ENCODE measurements at places on chromosomes 4 and X.

GRCh38 chr4:17323554-17324385 is 188.1 kb downstream of the QDPR start:
- DNase-seq = no peak

DNA sequence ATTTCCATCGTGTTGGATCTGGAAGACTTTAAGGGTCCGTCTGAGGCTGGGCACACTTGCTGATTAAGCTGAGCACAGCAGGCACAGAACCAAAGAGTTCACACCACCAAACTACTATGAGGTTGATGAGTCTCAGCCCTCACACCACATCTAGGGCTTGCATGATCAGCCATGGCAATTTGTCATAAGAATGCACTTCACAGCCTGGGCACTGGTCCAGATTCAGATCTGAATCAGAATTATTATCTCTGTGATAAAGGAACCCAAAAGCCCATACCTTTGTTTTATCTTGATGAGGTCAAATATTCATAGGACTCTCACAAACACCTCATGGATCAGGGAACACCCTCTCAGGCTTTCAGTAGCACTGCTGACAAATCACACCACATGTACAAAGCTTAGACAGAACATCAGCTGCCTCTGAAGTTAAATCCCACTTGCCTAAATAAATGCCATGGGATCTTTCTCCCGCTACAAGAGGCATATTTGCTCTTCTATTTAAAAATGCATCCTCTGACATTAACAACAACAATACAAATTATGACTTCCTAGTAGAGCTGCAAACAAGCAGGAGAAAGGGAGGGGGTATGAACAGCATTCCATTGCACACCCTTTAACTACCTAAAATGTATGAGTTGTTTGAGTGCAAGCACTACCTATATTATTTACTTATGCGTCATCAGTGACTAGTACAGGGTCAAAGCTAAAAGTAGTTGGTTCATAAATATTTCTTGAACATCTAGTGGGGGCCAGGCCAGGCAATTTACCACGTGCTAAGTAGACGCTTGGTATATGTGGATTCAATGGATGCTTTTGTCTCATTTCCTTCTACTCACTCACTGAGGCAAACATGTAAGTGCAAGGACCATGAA is 186.3 kb upstream of the FGF13 start:
- DNase-seq = no peak

- DNase-seq = no peak
Measured at GRCh38 chrX:67779099-67779498, 235.3 kb downstream of the AR start.

DNA sequence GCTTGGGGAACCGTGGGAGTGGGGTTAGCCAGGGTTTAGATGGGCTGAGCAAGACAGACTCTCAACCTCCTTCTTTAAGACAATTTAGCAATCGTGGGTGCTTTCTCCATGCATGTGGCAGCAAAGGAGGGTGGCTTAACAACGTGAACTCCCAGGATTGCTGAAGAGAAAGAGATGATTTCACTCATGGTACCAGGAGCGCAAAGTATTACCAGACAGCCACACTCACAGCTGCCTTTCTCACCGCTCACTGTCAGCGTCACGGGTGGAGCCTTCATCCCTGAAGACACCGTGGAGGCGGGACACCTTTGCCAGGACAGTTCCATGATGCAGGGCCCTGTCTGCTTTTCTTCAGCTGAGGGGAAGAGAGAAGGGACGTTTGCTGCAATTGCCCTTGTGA is 212.5 kb upstream of the PSAPL1 start:
- DNase-seq = no peak

GRCh38 chr4:116724249-116724648 is 361.1 kb downstream of the TRAM1L1 start:
- DNase-seq = no peak

- no peak for DNase-seq
Measured at GRCh38 chr4:110540982-110541451, 65.1 kb downstream of the ENPEP start.

DNA sequence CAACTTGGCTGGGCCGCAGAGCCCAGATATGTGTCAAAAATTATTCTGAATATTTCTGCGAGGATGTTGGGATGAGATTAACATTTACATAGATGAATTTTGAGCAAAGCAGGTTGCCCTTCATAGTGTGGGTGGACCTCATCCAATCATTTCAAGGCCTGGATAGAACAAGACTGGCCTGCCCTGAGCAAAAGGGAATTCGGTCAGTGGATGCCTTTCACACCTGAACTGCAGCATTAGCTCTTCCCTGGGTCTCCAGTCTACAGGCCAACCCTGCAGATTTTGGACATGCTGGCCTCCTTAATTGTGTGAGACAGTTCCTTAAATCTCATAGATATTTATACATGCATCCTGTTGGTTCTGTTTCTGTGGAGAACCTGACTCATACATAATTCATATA is 32.4 kb upstream of the SLC10A4 start:
- no peak for DNase-seq

DNA sequence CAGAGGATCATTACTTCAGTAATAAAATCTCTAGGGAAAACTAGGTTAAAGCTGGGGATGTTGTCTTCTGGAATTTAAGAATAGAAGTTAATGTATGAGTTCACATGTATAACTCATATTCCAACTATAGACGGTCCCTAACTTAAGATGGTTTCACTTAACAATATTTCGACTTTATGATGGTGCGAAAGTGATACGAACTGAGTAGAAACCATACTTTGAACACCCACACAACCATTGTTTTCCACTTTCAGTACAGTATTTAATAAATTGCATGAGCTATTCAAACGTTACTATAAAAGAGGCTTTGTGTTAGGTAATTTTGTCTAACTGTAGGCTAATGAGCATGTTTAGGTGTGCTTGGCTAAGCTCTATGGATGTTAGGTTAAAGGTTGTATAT is 38.7 kb downstream of the CCSER1 start:
- DNase-seq = no peak

DNA sequence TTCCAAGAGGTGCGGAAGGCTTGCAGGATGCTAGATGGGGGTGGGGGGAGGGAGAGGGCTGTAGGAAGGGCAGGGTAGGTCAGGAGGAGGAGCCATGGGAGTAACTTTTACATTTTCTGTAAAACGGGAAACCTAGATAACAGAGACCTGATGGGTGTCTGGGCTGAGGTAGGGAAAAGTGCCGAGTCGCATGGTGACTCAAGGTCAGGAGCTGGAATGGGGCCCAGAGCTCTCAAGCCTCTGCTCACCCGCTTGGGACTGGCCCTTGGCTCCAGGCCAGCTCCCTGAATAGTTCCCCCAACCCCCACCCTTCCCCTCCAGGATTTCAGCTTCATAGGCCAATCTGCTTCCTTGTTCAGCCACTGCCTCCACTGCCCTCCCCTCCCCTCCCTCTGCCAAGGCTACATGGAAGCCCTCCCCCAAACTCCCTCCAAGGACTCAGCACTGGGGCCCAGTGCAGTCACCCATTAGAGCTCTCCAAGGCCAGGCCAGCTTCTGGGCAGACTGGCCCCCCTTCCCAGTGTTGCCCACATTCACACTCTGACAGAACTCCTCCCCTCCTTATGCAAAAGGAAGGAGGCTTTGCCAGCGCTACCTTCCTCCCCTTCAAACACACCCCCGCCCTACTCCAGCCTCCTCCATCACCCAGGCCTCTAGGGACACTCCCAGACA is 43.6 kb downstream of the TSC22D3 start:
- DNase-seq = no peak

- DNase-seq = no peak
Measured at GRCh38 chr4:157076578-157076947, 613 bp downstream of the GLRB start.

DNA sequence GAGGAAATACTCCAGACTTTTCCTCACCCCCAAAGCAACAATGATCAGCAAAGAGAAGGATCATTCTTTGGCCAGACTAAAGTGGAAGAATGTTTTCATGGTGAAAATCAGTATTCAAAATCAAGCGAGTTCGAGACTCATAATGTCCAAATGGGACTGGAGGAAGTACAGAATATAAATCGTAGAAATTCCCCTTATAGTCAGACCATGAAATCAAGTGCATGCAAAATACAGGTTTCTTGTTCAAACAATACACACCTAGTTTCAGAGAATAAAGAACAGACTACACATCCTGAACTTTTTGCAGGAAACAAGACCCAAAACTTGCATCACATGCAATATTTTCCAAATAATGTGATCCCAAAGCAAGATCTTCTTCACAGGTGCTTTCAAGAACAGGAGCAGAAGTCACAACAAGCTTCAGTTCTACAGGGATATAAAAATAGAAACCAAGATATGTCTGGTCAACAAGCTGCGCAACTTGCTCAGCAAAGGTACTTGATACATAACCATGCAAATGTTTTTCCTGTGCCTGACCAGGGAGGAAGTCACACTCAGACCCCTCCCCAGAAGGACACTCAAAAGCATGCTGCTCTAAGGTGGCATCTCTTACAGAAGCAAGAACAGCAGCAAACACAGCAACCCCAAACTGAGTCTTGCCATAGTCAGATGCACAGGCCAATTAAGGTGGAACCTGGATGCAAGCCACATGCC is 89.7 kb downstream of the TET2 start:
- DNase-seq = no peak

DNA sequence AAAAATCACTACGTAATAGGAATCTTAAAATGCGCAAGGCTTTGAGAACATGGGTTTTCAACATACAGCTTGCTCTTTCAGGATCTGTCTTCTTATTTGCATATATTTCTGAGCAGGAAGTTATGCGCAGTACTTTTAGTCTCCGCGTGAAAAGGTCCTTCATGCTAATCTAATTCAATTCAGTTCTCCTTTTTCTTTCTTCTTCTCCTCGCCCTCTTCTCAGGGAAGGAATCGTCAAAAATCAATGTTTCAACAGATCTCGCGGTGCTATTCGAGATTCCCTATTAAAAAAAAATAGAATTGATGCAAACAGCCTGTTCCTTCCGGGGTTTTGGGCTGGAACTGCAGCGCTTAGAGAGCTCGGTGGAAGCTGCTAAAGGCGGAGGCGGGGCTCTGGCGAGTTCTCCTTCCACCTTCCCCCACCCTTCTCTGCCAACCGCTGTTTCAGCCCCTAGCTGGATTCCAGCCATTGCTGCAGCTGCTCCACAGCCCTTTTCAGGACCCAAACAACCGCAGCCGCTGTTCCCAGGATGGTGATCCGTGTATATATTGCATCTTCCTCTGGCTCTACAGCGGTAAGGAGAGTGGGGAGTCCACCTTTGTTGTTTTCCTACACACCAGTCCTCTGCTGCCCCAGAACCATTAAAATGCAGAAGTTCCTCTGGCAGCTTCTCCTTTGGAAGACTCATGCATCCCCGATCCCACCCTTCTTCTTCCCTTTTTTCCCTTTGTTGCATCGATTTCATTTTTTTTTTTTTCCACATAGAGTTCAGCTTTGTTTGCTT is at the start of the genes HMGN5 and SH3BGRL:
Gene HMGN5 (minus strand): TSS at position 243 of the 785 bp plus-strand sequence. CDS start 80,364 bp downstream, outside the sequence.
Gene SH3BGRL (plus strand): TSS at position 432 of the 785 bp plus-strand sequence. CDS start 99 bp downstream, at position 531.
- peak; percentile 42 for DNase-seq

DNA sequence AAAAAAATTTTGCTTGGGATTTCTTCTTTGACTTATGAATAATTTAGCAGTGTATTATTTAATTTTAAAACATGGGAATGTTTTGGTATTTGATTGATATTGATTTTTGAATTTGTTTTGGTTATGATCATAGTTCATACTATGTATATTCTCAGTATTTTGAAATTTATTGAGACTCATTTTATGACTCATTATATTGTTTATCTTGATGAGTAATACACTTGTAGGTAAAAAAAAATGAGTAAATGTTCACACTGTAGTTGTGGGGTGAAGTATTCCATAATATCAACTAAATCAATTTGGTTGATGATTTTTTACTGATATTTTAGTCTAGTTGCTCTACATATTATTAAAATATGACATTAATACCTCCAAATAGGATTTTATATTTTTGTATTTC is 1142.2 kb downstream of the ADGRL3 start:
- no peak for DNase-seq

DNA sequence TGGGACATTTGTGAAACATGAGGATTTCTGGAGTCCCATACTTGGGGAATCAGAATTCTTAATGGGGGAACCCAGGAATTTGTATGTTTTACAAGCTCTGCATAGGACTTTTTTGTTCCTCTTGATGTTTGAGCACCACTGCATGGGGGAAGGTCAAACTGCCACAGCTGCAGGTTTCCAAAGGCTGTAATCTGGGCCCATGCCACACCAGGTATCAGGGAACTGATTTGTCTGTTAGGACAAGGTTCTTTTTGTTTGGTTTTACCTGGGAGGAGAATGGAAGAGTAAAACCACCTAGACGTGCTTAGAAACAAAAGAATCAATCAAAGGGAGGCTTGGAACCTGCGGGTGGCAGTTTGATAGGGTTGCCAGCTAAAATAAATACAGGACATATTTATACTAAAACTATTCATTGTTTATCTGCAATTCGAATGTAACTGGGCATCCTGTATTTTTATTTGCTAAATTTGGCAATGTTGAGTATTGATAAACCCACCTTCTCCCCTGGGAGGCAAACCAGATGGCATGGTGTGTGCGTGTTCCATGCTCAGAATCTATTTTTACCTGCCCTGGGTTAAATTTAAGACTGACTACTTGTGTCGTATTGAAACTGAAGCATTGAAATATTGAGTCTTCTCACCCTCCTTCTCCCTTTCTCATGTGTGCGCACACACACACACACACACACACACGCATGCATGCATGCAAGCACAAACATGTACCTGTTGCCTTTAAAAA is 63.7 kb downstream of the TMEM164 start:
- no peak for DNase-seq

GRCh38 chr4:119861731-119862130 is 204.9 kb downstream of the MAD2L1 start:
- no peak for DNase-seq

DNA sequence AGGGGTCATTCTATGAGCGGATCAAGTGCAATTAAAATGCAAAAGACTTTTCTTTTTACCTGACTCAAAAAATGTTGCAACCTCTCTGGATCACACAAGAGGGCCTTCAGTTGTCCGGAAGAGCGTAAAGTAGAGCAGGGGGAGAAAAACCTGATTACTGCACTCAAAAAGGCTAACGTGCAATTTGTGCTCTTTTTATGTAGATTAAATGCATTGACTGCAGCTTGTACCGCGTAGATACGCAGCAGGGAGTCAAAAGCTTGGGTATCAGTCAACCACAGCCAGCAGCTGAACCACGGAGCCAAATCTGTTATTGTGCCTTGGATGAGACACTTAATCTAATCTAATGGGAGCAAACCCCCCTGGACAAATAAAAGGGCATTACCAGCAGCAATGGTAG is 107.3 kb upstream of the RAI2 start:
- no peak for DNase-seq

- no peak for DNase-seq
Measured at GRCh38 chrX:108736509-108737479, at the start of gene IRS4. Gene IRS4, minus strand, starts transcription at chrX:108736563.

DNA sequence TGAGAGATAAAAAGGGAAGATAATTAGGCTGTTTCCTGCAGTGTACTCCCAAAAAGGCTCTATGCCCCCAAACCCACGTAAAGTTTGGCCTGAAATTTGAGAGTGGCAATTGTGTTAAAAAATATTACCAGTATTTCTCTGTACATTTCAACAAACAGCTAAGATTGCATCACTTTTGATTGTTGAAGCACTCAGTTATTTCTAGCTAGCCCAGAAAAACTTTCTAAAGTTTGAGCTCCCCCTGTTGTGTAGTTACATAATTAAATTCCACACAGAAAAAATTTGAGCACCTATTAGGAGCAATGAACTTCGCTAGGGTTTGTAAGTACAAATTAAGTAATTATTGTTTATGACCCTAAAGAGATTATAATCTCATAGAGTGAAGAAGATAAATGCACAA is 109.4 kb downstream of the DLG3 start:
- no peak for DNase-seq

GRCh38 chr4:61400439-61401038 is 200.4 kb downstream of the ADGRL3 start:
- no peak for DNase-seq
